Activated CD4-positive, alpha-beta T cell treated with anti-CD3 and anti-CD28 coated beads for 36 hours (primary cell): ENCODE measurements at places on chromosomes 5 and 9.

GRCh38 chr9:23120630-23121029 is 674.0 kb downstream of the DMRTA1 start:
- no peaks in the 10 kb centered on the region for H3K36me3 ChIP-seq
- no peak overlapping the region for H3K4me3 ChIP-seq
- no peak overlapping the region for H3K27ac ChIP-seq

GRCh38 chr5:127313847-127314473 is 23.4 kb downstream of the MEGF10 start:
- DNase-seq: peak; percentile 83
- no peaks in the 10 kb centered on the region for H3K36me3 ChIP-seq
- peaks cover 2% of the 10 kb centered on the region for H3K4me1 ChIP-seq
- peaks cover 9% of the 10 kb centered on the region for H3K27me3 ChIP-seq

DNA sequence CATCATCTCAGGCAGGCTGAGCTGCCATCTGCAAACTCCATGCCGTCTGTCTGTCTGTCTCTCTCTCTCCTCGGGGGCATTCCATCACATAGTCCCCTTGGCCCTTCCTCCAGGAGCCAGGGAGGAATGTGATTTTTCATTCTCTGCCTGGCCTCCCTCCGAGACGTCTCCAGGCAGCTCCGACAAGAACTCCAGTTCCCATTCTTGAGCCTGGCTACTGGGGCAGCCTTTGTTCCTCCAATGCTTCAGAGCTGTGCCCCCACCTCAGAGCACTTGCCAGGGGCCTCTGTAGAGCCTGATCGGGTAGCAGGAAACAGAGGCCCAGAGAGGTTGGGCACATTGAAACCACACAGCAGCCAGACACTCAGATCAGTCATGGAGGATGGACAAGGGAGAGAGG is 74.0 kb downstream of the COL27A1 start:
- no peak overlapping the region for H3K27ac ChIP-seq
- no peaks in the 10 kb centered on the region for H3K4me1 ChIP-seq
- H3K27me3 ChIP-seq: peaks cover 5% of the 10 kb centered on the region
- H3K4me3 ChIP-seq: no peak overlapping the region
- no peaks in the 10 kb centered on the region for H3K36me3 ChIP-seq

DNA sequence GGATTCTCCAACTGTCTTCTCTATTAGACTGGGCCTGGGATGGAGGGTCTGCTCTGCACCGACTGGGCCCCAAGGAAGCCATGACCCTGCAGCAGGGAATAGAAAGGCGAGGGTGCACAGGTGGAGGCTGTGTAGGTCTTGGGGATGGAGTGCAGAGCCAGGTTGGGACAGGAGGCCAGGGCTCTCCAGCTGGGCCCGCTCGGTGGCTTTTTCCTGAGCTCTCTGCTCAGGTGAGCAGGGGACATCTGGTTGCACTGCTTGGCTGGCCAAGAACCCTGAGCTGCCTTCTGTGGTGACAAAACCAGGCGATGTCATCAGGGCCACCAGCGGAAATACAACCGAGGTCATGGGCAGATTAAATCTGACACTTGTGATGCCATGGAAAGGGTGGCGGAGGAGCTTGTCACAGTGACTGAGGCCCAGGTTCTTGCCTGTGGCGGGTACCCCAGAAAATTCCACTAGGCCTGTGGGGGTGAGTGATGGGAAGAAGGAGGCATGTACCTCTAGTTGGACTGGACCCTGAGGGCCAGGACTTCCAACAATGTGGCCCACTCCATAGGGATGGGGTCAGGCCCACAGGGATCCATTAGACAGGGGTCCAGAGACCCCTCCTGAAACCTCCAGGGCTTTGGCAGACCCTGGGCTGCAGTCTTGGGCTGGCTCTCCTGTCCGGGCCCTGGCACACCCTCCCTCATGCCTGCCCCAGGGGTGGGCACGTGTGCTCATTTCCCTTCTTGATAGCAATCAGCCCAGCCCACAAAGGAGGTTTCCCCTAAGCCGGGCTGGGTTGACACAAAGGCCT is 4.4 kb upstream of the IL3 start:
- no peak overlapping the region for H3K27ac ChIP-seq
- H3K27me3 ChIP-seq: peaks cover 2% of the 10 kb centered on the region
- H3K4me3 ChIP-seq: no peak overlapping the region
- H3K4me1 ChIP-seq: peaks cover 27% of the 10 kb centered on the region
- DNase-seq: peak; percentile 46
- no peaks in the 10 kb centered on the region for H3K36me3 ChIP-seq

GRCh38 chr5:126499853-126500342 is 76.7 kb downstream of the GRAMD2B start:
- peak; percentile 35 for DNase-seq
- no peaks in the 10 kb centered on the region for H3K27me3 ChIP-seq

DNA sequence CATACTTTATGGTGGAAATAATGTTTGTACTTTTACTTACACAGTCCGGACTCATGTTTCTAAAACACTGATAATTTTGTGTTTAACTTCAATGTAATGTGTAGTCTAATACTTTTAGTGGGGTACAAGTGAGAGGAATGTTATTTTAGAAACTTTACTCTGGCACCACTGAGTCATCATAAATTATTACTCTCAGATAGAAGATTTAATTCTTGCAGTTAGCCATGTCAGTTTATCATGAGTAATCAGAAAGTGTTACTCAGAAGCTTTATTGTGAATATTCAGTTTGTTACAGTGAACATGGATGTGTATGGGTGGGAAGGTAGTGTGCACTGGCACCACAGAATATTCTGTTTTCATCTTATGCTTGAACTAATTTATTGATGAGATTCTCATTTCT is 20.0 kb downstream of the OGN start:
- no peak overlapping the region for H3K4me3 ChIP-seq
- no peaks in the 10 kb centered on the region for H3K36me3 ChIP-seq
- H3K27ac ChIP-seq: no peak overlapping the region
- DNase-seq: no peak
- peaks cover 4% of the 10 kb centered on the region for H3K4me1 ChIP-seq

GRCh38 chr5:172678902-172679301 is 37.8 kb downstream of the NEURL1B start:
- DNase-seq: no peak
- H3K4me3 ChIP-seq: no peak overlapping the region
- H3K36me3 ChIP-seq: no peaks in the 10 kb centered on the region

GRCh38 chr5:80097451-80097850 is 62.3 kb downstream of the THBS4 start:
- no peaks in the 10 kb centered on the region for H3K27me3 ChIP-seq
- H3K36me3 ChIP-seq: no peaks in the 10 kb centered on the region
- H3K4me3 ChIP-seq: no peak overlapping the region
- H3K4me1 ChIP-seq: peaks cover 20% of the 10 kb centered on the region
- no peak for DNase-seq

DNA sequence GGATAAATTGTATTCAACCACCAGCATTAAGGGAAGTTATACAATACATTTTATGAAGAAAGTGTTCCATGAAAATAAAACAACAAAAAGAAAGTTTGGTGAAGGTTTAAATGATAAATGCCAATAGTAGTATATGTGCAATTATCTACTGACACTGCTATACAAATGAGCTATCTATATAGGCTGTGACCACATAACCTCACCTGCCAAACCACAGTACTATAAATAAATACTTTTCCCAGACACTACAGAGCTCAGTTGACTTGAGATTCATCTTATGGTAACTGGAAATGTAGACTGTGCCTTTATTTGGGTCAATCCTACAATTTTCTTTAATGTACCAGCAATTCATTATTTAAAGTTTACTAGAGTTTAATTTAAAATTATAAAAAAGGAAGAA is 81.0 kb upstream of the CCDC152 start:
- no peaks in the 10 kb centered on the region for H3K4me1 ChIP-seq
- H3K27me3 ChIP-seq: peaks cover 2% of the 10 kb centered on the region
- no peaks in the 10 kb centered on the region for H3K36me3 ChIP-seq
- no peak for DNase-seq
- H3K27ac ChIP-seq: no peak overlapping the region

DNA sequence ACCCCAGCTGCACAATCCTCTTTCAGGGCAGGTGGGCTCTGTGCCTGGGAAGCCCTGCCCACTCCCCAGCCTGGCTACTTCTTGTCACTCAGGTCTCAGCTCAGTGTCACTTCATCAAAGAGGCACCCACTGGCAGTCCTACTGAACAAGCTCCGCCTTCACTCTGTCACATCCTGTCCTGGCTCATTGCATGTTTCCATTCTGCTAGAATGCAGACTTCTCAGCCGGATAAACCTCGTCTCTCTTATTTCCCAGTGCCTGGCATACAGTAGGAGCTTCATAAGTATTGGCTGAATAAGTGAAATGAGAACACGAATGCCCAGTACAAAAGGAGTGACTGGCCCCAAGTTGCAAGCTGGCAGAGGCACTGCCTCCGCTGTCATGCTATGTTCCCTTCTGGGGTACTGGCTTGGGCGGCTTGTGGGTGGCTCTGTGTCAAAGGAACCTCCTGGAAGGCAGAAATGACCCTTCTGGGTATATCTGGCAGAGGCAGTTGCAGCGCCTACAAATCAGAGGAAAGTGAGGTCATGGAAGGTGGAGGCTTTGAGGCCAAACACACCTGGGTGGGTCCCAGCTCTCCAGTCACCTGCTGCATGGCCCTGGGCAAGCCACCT is 98.3 kb upstream of the PHYKPL start:
- H3K36me3 ChIP-seq: no peaks in the 10 kb centered on the region
- no peak overlapping the region for H3K4me3 ChIP-seq
- H3K27ac ChIP-seq: peak overlapping the region; percentile 75
- DNase-seq: peak; percentile 49
- peaks cover 5% of the 10 kb centered on the region for H3K4me1 ChIP-seq
- H3K27me3 ChIP-seq: no peaks in the 10 kb centered on the region

GRCh38 chr5:52830650-52831049 is 42.9 kb downstream of the ITGA1 start:
- no peak for DNase-seq
- no peaks in the 10 kb centered on the region for H3K36me3 ChIP-seq
- no peaks in the 10 kb centered on the region for H3K27me3 ChIP-seq
- no peak overlapping the region for H3K4me3 ChIP-seq

DNA sequence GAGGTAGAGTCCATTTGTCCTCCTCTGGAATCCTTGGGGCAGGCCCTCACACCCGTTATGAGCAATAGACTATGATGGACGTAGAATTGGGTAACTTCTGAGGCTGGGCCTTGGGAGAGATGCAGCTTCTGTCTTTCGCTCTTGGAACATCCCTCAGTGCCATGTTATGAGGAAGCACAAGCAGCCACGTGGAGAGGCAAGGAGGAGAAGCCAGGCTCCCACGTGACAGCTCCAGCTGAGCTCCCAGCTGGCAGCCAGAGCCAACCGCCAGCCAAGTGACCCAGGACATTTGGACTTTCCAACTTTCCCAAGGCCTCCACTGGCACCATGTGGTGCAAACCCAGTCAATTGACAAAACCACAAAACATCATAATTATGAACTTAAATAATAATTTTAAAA is 43.0 kb upstream of the BOD1 start:
- no peak overlapping the region for H3K27ac ChIP-seq
- H3K36me3 ChIP-seq: no peaks in the 10 kb centered on the region
- DNase-seq: no peak
- H3K4me3 ChIP-seq: no peak overlapping the region
- H3K27me3 ChIP-seq: peaks cover 7% of the 10 kb centered on the region

- H3K4me3 ChIP-seq: no peak overlapping the region
- H3K36me3 ChIP-seq: no peaks in the 10 kb centered on the region
- H3K27me3 ChIP-seq: peaks cover 11% of the 10 kb centered on the region
- no peaks in the 10 kb centered on the region for H3K4me1 ChIP-seq
- no peak overlapping the region for H3K27ac ChIP-seq
Measured at GRCh38 chr5:175325681-175326080, 118.3 kb downstream of the DRD1 start.

GRCh38 chr5:102753889-102754766 is 977 bp upstream of the PAM start:
- peaks cover 10% of the 10 kb centered on the region for H3K36me3 ChIP-seq
- peaks cover 36% of the 10 kb centered on the region for H3K4me1 ChIP-seq
- H3K4me3 ChIP-seq: peak overlapping the region; percentile 84
- peak; percentile 34 for DNase-seq
- peaks cover 9% of the 10 kb centered on the region for H3K27me3 ChIP-seq

GRCh38 chr5:2876183-2876582 is 124.7 kb upstream of the IRX2 start:
- no peak overlapping the region for H3K4me3 ChIP-seq
- H3K4me1 ChIP-seq: no peaks in the 10 kb centered on the region
- no peak for DNase-seq

DNA sequence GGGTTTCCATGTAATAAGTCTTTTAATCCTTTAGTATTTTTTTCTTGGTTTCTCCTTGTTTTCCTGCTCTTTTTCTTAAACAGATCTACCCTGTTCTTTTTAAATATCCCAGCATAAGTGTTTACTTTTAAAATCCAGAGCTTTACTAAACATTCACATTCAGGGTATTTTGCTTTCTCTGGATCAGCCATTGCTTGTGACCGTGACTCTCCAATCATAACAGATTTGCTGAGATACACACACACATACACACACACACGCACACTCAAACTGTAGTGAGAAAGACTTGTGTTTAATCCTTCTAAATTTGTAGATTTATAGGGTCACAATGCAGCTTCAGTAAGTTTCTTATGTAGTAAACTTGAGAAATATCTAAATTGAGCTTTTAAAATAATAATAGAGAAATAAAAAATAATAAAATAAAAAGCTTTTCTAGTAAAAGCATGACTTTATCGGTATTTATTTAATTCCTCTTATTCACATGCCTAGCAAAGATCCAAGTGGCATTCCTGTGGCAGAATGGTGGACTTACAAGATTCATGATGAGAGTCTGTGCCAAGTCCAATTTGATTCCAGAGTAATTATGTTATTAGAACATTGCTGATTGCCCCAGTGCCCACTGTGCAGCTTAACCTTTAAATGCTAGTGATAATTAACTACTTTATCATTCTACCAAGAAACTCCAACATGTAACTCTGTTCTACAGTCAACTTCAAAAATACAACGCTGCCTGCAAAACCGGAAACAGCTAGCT is 129.0 kb downstream of the TLE4 start:
- no peak overlapping the region for H3K4me3 ChIP-seq
- H3K36me3 ChIP-seq: peaks cover 3% of the 10 kb centered on the region
- H3K27ac ChIP-seq: no peak overlapping the region
- H3K4me1 ChIP-seq: peaks cover 23% of the 10 kb centered on the region

DNA sequence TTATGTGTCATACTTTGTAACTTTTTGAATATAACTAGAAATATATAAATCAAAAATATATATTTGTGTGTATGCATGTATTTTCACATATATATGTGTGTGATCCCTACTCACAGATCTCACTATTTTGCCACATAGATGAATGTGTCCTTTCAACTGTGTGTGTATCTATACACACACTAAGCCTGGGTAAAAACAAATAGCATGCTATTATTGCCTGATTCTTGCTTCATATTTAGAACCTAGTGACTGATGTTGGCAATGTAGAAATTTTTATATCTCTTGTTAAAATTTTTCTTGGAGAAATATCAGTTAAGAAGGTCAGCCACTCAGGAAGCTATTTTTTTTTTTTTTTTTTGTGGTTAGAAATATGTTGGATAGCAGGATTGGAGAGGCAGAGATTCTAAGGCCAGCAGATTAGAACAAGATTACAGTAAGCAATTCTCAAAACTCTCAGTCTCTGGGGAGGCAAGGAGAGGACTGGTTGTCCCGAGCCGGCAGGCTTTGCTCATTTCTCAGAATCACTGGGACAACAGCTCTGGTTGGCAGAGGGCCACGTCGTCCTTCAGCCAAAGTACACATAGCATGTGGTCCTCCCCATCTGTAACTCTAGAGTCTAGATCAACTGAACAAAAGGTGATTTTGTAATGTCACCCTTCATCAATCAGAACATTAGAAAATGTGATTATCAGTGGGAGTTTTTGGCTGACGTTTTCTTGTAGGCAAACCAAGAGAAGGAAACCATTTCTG is 19.7 kb downstream of the C6 start:
- H3K4me1 ChIP-seq: no peaks in the 10 kb centered on the region
- no peak overlapping the region for H3K4me3 ChIP-seq
- no peaks in the 10 kb centered on the region for H3K36me3 ChIP-seq
- no peak for DNase-seq
- no peaks in the 10 kb centered on the region for H3K27me3 ChIP-seq
- H3K27ac ChIP-seq: no peak overlapping the region
